Stimulated activated CD4-positive, alpha-beta T cell treated with anti-CD3 and anti-CD28 coated beads, Interleukin-1b, Interleukin-23, amount 100 ng/mL, for 1 hour (primary cell): ENCODE measurements at places on chromosomes 16 and 17.

- DNase-seq, result no peak
Observed at GRCh38 chr16:12314653-12315185, 338.2 kb downstream of the SNX29 start.

GRCh38 chr17:74987909-74988711 is 678 bp downstream of the CDR2L start:
- no peak for DNase-seq

DNA sequence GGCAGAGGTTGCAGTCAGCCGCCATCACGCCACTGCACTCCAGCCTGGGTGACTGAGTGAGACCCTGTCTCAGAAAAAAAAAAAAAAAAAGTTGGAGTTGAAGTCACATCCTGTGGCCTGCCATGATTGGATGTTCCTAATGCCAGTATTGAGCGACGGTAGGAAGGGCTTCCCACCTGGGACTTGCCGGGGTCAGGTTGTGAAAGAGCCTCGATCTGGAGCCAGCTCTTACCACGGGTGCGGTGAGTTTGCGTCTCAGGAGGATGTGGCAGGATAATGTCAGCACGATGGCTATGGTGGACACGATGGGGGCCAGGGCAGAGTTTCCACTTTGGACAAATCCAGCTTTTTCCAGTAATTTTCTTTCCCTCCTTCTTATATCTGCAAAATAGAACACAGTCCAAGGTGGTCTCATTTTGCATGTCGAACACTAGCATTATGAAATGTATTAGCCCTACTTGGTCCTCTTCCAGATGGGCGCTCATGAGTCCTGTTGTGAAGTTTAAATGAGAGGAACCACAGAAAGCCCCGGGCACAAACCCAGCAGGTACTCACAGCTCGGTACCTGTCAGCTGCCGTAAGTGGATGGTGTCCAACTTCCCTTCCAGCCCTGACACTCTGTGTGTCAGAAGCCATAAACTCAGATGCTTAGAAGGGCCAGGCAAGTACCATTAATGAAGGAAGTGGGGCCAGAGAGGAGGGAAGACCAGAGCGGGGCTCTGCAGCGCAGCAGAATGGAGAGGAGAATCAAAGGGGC is 22.2 kb downstream of the ABCC12 start:
- DNase-seq, result no peak

GRCh38 chr17:72788950-72789585 is 303.4 kb downstream of the SLC39A11 start:
- no peak for DNase-seq

GRCh38 chr16:47258874-47259461 is 115.2 kb upstream of the NETO2 start:
- no peak for DNase-seq

DNA sequence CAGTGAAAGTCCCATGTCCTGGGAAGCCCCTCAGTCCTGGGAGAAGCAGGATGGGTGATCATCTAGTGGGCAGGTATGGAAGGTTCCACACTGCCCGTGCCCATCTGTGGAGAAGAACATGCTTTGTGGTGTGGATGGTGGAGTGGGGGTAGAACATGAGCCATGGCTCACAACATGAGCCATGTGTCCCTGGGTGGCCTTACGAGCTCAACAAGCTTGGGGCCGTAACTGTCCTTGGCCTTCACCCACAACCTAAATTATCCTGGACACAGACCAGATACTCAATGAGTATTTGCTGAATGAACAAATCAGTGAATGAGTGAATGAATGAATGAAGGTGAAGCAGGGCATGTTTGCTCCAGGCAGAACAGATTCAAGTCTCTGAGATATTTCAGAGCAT is 13.5 kb downstream of the SOX8 start:
- DNase-seq, result no peak

- DNase-seq, result no peak
Observed at GRCh38 chr16:87206646-87207451, 110.3 kb downstream of the C16orf95 start.

GRCh38 chr17:36750316-36750885 is 149.0 kb downstream of the MRM1 start:
- DNase-seq, result no peak

DNA sequence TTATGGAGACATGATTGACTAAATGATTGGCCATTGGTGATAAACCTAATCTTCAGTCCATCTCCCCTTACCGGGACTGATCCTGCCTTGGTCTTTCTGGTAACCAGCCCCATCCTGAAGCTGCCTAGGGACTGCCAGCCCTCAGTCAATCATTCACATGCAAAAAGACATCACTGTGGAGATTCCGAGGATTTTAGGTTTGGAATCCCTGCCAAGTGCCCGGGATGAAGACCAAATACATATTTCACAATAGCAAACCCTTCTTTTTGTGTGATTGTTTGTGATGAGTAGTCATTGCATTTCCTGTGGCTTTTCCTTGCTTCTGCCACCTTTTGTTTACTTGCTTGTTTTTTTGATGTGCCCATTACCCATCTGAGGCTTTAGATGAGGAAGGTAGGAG is 44.0 kb downstream of the EPN2 start:
- no peak for DNase-seq

- DNase-seq, result no peak
Observed at GRCh38 chr16:80541306-80541694, 507 bp downstream of the DYNLRB2 start.

- DNase-seq, result no peak
Observed at GRCh38 chr17:79167486-79167885, 92.9 kb downstream of the ENGASE start.

DNA sequence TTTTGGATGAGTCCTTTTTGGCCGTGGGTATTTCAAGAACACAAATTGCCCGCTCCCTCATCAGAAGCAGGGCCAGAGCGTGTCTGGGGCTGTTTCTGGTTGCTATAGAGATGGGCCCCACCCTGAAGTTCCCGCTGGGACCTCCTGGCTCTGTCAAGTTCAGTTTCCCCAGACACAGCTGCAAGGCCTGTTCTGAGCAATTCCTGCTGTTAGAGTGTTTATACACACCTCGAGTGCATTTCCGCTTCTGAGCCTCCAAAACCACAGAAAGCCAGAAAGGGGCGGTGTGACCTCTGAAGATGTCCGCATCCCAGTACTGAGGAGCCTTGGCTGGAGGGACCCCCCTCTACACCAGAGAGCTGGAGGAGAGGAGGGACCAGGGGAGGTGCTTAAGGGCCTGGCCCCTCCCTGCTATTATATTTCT is 9.3 kb upstream of the WBP2 start:
- no peak for DNase-seq

GRCh38 chr17:55484575-55484974 is 26.7 kb downstream of the SMIM36 start:
- no peak for DNase-seq

- no peak for DNase-seq
Observed at GRCh38 chr17:67412032-67412431, 35.0 kb downstream of the PITPNC1 start.

DNA sequence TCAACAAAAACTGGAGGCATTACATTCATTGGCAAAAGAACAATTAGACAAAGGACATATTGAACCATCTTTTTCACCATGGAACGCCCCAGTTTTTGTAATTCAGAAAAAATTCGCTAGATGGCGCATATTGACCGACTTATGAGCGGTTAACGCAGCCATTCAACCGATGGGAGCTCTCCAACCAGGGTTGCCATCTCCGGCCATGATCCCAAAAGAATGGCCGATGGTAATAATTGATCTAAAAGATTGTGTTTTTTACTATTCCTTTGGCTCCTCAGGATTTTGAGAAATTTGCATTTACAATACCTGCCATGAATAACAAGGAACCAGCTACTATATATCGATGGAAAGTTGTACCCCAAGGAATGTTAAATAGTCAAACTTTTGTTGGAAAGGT is 21.4 kb downstream of the ALOX15B start:
- DNase-seq, result peak; percentile 24

GRCh38 chr17:33725675-33726271 is 432.7 kb upstream of the ASIC2 start:
- DNase-seq, result no peak

GRCh38 chr17:36940313-36941264 is 3.3 kb downstream of the LHX1 start:
- DNase-seq, result no peak

DNA sequence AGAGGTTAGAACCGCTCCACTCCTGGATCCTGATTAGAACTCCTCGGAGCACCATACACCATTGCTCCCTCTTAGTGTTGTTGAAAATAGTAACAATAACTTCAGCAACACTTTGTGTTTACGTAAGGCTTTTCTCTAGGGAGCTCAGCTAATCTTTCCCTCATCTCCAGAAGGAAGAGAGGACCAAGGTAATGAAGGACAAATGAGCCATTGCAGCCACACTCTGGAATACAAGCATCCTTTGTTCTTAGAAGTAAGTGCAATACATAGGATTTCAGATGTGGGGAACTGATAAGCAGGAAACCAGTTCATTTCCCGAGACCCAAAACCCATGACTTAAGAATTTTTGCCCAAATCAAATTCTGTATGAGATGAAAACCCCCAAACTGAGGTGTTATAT is 22.9 kb upstream of the ZNF652 start:
- DNase-seq, result no peak

- DNase-seq, result no peak
Observed at GRCh38 chr17:79951361-79952264, 84.1 kb downstream of the TBC1D16 start.

DNA sequence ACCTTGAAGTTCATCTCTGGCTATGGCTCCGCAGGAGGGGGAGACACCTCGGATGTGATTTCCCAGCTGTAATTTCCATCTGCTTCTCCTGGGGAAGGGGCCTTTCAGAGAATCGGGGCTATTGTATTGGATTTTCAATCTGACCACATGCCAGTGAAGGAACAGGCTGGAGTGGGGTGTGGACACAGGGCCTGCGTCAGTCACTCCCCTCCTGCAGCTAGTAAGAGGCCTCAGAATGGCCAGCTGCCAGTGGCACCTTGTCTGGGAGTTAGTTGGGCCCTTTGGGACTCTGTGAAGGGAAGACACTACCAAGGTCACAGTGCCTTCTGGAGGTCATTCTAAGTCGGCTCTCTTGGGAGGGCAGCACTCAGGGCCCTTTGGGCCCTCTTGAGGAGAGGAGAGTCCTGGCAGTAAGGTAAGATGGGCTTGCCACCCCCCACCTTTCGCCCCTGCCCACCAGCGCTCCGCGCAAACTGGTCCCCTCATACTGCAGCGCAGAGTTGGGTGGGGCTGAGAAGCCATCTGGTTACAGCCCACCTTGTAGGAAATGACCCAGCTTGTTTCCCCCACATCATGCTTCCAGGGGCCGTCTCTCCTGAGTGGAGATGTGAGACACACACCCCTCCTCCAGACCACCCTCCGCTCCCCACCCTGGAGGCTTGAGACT is 5.4 kb downstream of the NXPH3 start:
- no peak for DNase-seq

- no peak for DNase-seq
Observed at GRCh38 chr17:16443511-16444257, 28.3 kb downstream of the TRPV2 start.

DNA sequence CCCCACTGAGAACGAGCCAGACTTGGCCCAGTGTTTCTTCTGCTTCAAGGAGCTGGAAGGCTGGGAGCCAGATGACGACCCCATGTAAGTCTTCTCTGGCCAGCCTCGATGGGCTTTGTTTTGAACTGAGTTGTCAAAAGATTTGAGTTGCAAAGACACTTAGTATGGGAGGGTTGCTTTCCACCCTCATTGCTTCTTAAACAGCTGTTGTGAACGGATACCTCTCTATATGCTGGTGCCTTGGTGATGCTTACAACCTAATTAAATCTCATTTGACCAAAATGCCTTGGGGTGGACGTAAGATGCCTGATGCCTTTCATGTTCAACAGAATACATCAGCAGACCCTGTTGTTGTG is 631 bp downstream of the BIRC5 start:
- no peak for DNase-seq

DNA sequence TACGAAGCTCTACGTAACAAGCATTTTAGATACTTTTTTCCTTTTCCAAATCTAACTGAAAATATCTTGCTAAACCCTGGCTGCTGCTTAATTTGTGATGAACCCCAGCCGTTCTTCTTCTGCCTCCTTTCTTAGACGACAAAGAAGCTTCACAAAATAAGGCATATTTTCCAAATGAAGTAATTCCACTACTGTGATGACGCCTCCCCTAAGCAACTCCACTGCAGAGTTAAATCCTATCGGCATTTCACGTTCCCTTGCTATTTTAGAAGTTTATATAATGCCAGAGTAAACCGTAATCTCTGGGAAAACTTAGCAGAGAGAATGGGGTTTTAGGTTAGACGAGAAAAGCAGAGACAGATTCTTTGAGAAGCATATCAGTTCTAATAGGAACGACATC is 683.1 kb upstream of the SALL1 start:
- DNase-seq, result no peak

DNA sequence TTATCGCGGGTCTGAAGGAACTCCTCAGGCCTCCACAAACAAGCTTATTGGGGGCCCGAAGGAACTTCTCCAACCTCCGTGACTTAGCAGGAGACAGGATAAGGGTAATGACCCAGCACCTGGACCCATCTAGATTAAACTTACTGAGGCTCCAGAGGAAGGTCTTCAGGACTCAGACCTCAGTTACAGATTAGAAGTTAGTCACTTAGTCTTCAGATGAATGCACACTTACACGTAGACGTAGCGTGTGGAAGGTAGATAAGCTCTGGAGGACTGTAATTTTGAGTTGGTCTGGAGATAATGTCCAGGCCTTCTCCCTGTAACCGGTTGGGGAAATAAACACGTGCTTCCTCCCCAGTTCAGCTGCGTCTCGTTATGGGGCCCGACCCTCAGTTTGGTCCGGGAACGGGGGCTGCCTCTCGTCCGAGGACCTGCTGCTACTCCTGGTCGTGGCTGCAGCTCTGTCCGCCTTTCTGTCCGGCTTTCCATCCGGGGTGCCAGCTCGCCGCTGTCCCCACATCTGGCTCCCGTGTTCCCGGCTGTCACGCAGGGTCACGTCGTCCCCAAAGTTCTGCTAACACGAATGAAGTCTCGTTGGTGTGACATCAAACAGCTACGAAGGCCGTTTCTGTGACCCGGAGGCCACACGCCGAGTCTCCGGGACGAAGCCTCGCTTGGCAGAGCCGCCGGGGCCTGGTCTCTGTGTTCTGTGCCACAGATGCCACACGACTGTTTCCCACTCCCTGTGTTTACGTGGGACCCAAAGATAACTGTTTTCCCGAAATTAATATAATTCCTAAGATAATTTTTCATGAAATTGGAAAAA is 11.8 kb upstream of the SECTM1 start:
- DNase-seq, result no peak

- no peak for DNase-seq
Observed at GRCh38 chr17:16301963-16302855, 51.1 kb downstream of the CENPV start.

DNA sequence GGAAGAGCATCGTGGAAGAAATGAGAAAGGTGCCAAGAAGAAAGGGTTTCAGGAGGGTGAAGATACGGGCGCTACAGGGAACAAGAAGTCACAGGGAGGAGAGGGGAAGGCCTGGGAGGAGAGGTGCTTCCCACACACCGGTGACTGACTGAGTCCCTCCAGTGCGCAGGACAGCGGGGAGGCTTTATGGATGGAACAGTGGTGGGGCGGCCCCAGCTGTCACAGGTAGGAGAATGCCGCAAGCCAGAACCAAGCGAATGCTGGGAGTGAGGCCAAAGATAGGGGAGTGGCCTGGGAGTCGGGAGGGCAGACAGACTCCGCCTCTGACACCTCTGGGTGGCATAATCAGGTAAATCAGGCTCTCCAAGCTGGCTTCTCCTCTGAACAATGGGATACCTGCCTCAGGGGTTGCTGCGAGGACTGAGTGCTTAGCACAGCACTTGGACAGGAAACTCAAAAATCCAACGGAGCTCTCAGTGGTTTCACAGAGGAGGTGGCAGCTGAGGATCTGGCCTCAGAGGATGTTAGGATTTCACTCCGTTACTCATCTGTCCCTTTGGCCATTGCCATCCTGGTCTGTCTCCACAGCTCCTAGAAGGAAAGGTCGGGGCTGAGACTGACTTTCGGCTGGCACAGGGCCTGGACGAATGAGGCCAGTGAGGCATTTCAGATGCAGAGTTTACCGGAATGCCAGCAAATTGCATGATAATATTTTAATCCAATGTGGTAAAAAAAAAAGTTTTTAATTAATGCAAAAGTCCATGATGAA is 717 bp upstream of the CNP start:
- peak; percentile 36 for DNase-seq
